ENCODE measurements at places on chromosomes 3 and 15.

- DNase-seq, result peak; percentile 91
Observed at GRCh38 chr15:90839187-90840071, 29.0 kb upstream of the FURIN start.

- peak; percentile 61 for DNase-seq
Observed at GRCh38 chr3:186953011-186953487, 22.7 kb downstream of the ST6GAL1 start.

GRCh38 chr3:78154521-78155186, 1114.8 kb downstream of the ROBO2 start:
- DNase-seq, result no peak

- DNase-seq, result peak; percentile 65
Observed at GRCh38 chr15:33209575-33210481, 15.3 kb upstream of the FMN1 start.
